ENCODE measurements at places on chromosomes 7 and 10. TPM values are rescaled to one million over a fixed set of nuclear protein-coding genes. Genes with fewer than 3 reads are reported as not detected.

C7orf57 gene
- total RNA-seq, result 0.42 TPM

DNA sequence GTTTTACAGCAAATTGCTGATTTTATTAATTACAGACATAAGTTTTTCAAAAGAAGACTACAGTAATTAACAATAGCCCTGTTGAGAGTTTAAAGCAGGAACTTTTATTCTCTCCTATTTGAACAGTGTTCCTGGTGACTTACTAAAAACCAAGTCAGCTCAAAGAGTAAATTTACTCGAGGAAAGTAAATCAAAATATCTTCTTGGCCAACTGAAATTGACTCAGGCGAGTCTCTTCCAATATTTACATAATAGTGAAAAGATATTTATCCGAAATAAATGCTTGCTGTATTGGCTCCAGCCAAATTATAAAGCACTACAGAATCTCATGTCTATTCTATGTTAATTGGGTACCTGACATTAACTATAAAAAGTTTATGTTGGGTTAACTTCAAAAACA, 13.2 kb downstream of the CYTH3 start:
- DNase-seq, result no peak

DNA sequence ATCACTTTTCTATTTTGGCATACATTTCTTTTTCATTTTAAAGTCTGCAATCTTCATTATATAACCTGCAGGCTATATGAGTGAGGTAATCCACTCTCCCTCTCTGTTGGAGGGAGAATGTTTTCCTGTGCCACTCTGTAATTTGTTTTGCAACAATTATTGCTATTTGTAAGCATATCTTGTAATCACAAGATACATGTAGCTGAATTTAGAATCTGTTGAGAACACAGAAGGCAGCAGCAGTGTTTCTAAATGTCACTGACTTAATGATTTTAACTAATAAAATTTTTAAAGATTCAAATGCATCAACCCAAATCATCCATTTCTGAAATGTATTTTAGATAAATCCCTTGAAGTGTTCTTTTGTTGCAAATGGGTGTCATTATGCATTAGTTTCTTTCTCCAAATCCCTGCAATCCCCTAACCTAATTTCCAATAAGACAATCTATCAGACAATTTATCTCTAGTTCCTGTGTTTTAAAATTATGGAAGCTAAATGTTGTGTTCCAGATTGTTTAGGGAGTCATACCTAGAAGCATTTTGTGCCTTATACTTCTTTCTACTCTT, 19.8 kb upstream of the UMAD1 start:
- no peak for DNase-seq

DNA sequence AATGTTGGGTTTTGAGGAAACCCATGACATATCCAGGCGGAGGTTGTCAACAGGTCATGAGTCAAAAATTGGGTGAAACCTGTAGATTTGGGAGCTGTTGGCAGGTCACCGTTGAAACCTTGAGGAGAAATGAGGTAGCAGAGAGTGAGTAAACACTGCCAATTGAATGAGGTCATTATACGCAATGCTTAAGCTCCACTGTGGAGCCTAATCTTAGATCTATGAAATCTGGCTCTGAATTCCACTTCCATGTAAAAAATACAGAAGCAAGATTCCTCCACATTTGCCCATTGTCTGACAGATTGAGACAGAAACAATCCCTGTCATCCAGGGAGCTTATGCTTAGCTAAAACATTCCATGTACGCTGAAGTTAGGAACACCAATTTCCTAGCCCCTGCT, 76.0 kb upstream of the IL6 start:
- DNase-seq, result no peak

DNA sequence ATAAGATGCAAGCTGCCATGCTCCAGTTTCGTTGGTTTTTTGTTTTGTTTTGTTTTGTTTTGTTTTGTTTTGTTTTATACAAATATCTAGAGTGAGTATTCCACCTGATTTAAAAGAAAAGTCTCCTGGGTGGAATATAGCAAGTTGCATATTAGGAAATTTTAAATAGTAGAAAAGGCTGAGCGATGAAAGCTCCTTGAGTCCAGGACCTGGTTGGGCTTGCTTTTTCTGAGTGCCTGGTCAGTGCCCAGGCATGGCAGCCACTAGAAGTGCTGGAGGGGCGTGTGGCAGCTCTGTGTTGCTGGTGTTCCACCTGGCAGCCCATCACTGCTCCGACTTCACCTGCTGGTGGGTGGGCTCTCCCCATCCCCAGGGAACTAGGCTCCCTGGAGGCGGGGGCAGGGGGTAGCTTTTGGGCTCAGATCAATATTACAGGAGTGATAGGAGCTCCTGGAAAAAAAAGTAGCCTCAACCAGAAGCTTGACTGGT, 8.0 kb downstream of the COL17A1 start:
- no peak for DNase-seq
